ENCODE measurements at places on chromosomes 12 and 14.

GRCh38 chr12:122021822-122022392, at the start of gene BCL7A:
Gene BCL7A (plus strand): TSS chr12:122021884. CDS start chr12:122022092, 208 bp downstream.
- DNase-seq, result peak; percentile 81

GRCh38 chr12:16281157-16281556, 3.7 kb upstream of the SLC15A5 start:
- DNase-seq, result no peak

- DNase-seq, result no peak
Observed at GRCh38 chr14:22802860-22803686, 12.2 kb downstream of the SLC7A7 start.

GRCh38 chr14:92515546-92516343, 2.2 kb downstream of the RIN3 start:
- no peak for DNase-seq

GRCh38 chr12:47970843-47971242, 7.4 kb downstream of the TMEM106C start:
- no peak for DNase-seq

DNA sequence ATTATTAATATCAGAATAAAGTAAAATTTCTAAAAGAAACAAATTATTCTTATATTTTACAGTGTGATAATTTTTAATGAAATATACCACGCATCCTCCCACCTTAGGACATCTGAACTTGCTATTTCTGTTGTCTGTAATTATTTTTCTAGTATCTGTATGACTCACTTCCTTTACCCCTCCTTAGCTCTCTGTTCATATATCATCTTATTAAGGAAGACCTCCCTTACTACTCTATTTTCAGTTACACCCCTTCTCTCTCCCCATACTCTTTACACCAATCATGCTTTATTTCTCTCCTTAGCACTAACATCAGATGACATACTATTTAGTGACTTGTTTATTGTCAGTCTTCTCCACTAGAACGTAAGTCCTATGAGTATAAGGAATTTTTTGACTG, 34.2 kb upstream of the C12orf50 start:
- no peak for DNase-seq

GRCh38 chr14:95527387-95528002, 7.4 kb upstream of the GLRX5 start:
- DNase-seq, result peak; percentile 85

DNA sequence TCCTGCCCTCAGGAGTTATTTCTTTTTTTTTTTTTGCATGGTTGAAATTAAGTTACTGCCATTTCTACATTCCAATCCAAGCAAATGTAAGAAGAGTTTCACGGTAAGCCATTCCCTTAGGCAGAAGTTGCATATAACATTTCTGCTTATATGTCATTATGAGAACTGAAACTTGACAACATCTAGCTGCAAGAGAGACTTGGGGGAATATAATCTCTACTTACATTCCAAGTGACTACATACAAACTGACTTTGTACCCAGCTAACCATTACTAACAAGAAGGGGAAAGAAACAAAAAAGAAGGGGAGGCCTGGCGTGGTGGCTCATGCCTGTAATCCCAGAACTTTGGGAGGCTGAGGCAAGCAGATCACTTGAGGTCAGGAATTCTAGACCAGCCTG, 7.3 kb upstream of the RESF1 start:
- no peak for DNase-seq

DNA sequence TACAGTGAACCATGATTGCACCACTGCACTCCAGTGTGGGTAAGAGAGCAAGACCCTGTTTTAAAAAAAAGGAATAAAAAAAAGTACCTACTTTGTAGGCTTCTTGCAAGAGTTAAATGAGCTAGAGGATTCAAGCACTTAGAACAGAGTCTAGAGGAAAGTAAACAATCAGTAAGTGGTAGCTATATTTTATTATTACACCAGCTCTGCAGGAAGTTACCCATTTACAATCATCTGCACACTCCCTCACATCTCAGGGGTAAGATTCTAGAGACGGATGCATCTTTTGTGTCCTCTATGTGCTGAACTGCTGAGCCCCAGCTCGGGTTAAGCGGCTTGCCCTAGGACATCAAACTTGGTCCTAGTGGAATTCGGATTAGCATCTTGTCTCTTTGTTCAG, 67.3 kb downstream of the KCNK10 start:
- no peak for DNase-seq

Measured in AG08395 (cell line).